ENCODE measurements at places on chromosomes 6 and 20.

GRCh38 chr20:38342713-38343310 is 3.5 kb upstream of the LBP start:
- no peak for DNase-seq

GRCh38 chr6:151109869-151110575 is 129.7 kb upstream of the AKAP12 start:
- no peak for DNase-seq

DNA sequence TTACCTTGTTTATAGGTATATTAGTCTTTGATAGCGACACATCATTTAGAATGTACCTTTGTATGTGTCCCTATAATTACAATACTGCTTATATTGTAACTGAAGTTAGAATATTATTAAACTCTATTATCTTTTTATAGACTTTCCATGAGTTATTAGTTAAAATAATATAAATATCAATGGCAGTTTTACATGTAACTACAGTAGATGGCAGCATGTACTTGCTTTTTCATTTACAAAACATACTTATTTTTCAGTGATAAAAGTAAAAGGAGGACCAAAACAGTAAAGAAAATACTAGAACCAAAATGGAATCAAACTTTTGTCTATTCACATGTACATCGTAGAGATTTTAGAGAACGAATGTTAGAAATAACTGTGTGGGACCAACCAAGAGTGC is 364.3 kb downstream of the RIMS1 start:
- no peak for DNase-seq

- no peak for DNase-seq
Measured at GRCh38 chr20:62914970-62915457, 11.3 kb downstream of the DIDO1 start.

DNA sequence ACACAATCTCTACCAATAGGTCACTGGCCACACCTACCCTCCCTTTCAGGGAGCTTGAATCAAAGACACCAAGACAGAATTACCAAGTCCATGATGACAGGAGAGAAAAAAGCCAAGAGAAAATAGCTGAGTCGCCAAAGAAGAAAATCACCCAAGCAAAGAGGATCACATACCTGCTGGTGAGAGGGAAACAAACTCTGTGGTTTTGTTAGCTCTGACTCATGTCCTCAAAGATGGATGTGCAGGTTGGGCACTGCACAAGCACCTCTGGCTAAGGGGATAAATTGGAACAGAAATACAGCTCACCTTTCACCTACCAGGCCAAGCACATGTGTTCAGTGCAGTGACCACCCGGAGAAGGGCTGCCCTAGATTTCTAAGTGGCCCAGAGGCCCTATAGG is 114.8 kb downstream of the TFAP2A start:
- DNase-seq, result no peak

Data from GOT3 (cell line).